Dermis microvascular lymphatic vessel endothelial cell (primary cell): ENCODE measurements at places on chromosomes 12 and 14. TPM values are rescaled to one million over a fixed set of nuclear protein-coding genes. Genes with fewer than 3 reads are reported as not detected.

CMA1 gene
- total RNA-seq, result not detected in 2 replicates

DPF3 gene
- total RNA-seq, result 0.38 and 0.90 TPM in 2 replicates

BATF gene
- total RNA-seq, result 5.7 and 6.2 TPM in 2 replicates

GCN1 gene
- total RNA-seq, result 68.0 and 83.6 TPM in 2 replicates

CFAP251 gene
- 2.3 and 4.2 TPM in 2 replicates for total RNA-seq

SLC8A3 gene
- 0.13 and 0.25 TPM in 2 replicates for total RNA-seq

MYRFL gene
- not detected in 2 replicates for total RNA-seq

SPTB gene
- total RNA-seq, result under 0.01 and 0.13 TPM in 2 replicates

AEBP2 gene
- total RNA-seq, result 21.4 and 30.2 TPM in 2 replicates

CIT gene
- 5.3 and 9.6 TPM in 2 replicates for total RNA-seq

SMIM41 gene
- under 0.01 TPM in 2 replicates for total RNA-seq

ALX1 gene
- total RNA-seq, result not detected in 2 replicates

ACRBP gene
- total RNA-seq, result 0.39 and 0.51 TPM in 2 replicates

CRACR2A gene
- 15.4 and 15.9 TPM in 2 replicates for total RNA-seq

PRR13 gene
- 14.2 and 15.8 TPM in 2 replicates for total RNA-seq
